ENCODE measurements at places on chromosomes 7 and 10.
A peak's percentile ranks its signal among the peaks of the same experiment; 100 is the strongest.

GRCh38 chr7:90766814-90767564, 170.9 kb downstream of the CDK14 start:
- no peak for DNase-seq

- DNase-seq, result no peak
These were observed 10.4 kb upstream of the RET start for GRCh38 chr10:43066481-43066880.

GRCh38 chr7:76044375-76044865, 3.4 kb downstream of the STYXL1 start:
- DNase-seq, result no peak

GRCh38 chr10:110040108-110040507, 32.3 kb downstream of the ADD3 start:
- no peak for DNase-seq

GRCh38 chr10:98224509-98224908, 43.5 kb downstream of the LOXL4 start:
- no peak for DNase-seq

DNA sequence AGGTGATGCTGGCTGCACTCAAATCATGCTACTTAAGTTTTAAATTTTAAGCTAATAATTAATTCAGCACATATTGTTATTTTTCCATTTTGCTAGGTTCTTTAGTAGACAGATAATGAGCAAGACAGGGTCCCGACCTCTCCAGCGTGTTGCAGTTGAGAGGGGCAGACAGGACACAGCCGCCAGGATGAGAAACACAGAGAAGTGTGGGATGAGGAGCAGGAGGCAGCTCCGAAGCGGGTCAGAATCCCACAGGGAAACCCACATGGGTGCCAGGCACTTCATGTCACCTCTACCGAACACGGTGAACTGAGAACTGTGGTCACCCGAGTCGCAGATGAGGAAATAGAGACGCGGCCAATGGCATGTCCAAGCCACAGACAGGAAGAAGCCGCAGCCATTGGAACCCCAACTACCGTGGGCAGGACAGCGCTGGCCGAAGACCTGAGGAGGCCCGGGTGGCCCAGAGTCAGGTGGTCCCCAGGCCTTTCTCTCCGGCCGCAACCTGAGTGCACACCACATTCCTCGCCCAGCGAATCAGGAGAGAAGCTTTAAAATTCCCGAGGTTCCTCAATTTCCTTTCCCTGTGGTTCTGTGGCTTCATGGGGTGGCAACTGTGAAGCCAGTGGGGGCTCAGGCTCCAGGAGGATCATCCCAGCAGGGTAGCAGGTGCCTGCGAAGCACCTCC, 213.0 kb downstream of the DNAJB6 start:
- no peak for DNase-seq

DNA sequence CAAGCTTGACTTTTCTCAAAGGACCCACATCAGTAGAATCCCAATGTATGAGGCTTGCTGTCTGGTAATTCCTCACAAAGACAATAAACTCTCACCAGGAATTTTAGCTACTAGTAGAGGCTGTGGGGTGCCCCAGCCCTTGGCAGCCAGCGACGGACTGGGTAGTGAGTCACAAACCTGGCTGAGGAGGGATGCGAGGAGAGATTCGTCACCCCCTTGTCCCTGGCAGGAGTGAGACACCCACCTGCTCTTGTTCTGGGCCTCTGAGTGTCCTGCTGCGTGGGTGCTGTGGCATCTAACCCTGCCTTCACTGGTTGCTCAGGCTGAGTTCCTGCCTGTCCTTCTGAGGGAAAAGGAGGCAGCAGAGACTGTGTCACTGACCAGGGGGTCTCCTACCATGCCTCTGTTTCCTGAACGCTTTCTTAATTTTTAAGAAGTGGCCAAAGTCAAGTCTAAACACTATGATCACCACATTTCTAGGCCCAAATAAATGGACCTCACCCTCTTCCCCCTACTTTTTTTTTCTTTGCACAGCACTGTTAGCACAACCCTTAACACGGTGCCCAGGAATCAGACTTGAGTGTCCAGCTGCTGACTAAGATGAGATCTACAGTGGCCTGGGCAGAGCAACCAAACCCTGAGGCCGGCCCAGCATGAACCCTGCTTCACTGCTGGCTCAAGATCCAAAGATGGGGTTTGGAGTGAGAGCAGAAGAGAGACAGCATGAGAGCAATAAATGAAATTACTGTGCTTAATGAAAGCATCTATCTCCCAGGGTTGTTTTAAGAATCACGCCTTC, 146.4 kb downstream of the ANLN start:
- DNase-seq, result no peak

DNA sequence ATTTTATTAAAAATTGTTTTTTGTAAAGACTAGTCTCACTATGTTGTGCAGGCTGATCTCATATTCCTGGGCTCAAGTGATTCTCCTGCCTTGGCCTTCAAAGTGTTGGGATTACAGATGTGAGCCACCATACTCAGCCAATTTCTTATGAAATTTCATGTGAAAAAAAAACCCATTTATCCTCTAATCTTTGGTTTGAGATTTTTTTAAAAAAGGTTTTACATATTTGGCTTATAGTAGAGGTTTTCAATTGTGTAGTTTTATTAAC, 35.5 kb upstream of the ZNF32 start:
- no peak for DNase-seq

- DNase-seq, result no peak
These were observed 1188.3 kb upstream of the SORCS1 start for GRCh38 chr10:108352771-108353170.

GRCh38 chr10:119517235-119518141, 25.0 kb downstream of the RGS10 start:
- DNase-seq, result no peak

DNA sequence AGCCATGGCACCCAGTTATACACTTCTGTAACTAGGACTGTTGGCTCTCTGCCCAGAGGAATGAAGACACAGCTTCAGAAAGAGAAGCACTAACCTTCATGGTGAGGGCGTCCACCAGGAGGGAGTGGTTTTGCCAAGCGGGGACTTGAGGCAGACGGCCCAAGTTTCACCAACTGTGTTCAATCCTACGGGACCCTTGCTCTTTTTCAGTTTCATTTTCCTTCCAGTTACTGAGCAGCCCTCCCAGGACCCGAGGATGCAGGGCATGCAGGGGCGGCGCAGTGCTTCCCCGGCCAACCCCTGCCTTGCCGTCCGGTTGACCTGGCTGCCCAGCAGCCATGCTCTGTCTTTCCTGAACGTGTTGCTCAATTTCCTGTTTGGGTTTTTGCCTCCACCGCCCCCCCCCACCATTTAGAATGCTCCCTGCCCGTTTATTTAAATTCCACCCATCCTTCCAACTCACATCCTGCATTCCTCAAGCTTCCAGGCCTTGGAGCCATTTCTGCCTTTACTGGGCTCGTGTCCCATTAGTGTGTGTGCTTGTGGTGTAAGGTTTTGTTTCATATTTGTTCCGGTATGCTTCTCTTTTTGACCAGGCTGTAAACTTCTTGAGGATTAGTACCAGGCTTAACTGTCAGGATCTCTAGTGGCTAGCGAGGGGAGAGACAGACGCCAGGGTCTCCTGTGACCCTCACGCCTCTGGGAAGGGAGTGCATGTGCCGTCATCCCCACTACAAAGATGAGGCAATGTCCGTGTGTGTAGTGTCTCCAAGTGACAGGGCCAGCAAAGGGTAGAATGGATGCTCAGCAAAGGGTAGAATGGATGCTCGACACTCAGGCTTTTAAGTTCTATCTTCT, 31.6 kb downstream of the IL15RA start:
- peak; percentile 12 for DNase-seq

GRCh38 chr10:56782503-56782902, 421.4 kb upstream of the ZWINT start:
- DNase-seq, result no peak

DNA sequence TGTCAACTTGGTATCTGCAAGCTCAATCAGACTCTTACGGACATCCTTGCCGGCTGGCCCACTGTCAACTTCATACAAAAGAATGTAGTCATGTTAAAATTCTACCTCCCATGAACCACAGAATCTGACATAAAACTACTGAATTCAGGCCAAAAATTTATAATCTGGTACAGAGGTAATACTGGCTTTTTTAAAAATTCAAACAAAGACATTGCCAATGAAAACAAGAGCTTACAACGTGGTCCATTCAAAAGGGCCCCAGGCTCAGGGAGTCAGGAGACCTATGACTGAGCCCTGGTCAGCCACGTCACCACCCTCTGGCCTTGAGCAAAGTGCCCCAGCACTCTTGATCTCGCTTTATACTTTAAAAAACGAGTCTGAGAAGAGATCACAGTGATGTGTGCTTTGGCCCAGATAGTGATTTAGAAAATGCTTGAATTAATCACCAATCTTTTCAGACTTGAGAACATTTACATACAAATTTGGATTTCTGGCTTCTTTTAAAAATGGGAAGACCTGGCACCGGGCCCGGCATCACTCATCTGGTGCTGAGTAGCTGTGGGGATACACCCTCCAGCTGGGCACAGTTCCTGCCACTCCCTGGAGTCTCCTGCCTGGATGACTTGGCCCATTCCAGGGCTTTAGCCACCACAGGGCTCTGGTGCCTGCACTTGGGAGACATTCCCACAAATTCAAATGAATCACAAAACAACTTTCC, 94.1 kb downstream of the PIP4K2A start:
- no peak for DNase-seq

- no peak for DNase-seq
These were observed 238.1 kb upstream of the BMPER start for GRCh38 chr7:33667196-33667595.

GRCh38 chr7:32564542-32564941, 69.3 kb downstream of the AVL9 start:
- no peak for DNase-seq

- no peak for DNase-seq
These were observed 16.6 kb downstream of the IDI2 start for GRCh38 chr10:1009071-1009494.

DNA sequence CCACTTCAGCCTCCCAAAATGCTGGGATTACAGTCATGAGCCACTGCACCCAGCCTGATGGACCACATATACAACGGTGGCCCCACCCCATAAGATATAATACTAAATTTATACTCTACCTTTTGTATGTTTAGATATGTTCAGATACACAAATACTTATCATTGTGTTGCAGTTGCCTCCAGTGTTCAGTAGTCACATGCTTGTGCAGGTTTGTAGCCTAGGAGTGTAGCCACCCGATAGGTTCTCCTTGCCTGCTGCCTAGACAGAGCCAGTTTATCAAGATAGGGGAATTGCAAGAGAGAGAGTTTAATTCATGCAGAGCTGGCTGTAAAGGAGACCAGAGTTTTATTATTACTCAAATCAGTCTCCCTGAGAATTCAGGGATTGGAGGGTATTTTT, 9.6 kb downstream of the CCL24 start:
- DNase-seq, result no peak

GRCh38 chr10:99427566-99428190, 2.7 kb downstream of the GOT1 start:
- no peak for DNase-seq

DNA sequence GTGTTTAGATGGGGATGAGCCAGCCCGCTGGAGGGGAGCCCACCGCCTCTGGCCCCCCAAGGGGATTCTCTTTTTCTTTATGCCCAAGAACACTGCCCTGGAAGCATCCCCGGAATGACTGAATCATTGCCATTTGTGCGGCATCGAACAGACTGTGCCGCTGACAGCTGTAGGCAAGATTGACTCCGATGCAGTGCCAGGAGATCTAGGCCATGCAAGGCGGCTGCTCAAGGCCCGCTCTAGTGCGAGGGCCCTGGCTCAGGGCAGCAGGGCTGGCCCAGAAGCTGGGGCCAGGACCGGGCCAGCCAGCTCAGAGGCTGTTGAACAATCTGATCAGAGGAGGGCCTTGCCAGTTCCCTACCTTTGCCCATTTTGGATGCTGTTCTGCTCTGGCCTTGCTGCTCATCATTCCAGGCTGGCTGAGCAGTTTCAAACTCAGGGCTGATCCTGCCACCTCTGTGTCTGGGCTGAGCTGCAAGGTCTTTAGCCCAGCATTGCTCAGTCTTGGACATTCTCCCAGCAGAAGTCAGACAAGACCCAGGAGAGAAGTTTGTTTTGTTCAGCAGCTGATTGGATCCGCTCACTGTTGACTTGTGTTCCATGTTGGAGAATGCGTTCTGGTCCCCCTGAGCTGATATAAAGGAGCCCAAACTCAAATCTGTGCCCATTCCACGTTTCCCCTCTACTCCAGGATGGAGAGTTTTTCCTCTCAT, 485.3 kb upstream of the GALNT17 start:
- DNase-seq, result no peak

DNA sequence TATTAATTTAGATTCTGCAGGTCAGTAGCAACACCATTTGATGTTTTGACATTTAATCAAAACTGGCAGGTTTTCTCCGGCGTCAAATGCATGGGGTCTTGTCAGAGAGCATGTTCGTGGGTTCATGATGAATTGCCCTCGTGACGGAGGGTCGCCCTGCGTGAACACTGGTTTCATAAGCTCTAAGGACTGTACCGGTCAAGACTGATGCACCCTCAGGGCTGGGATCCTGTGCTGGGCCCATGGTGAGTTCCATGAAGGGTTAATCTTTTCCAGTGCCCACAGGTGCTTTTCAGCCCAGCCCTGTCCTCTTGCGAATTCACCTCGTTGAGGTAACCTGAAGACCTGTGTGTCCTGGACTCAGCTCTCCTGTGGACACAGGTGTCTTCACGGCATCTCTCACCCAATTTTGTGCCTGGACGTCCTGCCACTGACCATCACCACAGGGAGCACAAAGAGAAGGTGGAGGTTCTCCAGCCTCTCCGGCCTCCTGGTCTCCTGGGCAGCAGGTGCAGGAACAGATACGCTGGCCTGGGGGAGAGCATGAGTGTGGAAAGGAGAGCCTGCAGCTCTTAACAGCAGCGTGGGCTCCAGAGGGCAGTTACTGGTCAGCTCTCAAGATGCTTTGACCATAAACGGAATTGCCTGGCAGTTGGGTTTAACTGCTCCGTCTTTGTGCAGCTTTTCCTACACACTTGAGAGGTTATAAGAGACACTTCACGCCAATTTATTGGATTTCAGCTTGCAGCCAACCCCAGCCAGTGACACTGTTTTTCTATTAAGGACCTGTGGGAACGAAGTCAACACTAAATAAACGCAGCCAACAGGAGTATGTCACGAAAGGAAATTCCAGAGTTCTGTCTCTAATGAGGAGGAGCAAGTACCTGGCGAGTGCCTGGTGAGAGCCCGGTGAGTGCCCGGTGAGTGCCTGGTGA, 37.4 kb upstream of the CFAP46 start:
- DNase-seq, result no peak

All from hypothalamus (tissue), 51 donors.